SIG-M5 (cell line): ENCODE measurements at places on chromosomes 16 and 17.

DNA sequence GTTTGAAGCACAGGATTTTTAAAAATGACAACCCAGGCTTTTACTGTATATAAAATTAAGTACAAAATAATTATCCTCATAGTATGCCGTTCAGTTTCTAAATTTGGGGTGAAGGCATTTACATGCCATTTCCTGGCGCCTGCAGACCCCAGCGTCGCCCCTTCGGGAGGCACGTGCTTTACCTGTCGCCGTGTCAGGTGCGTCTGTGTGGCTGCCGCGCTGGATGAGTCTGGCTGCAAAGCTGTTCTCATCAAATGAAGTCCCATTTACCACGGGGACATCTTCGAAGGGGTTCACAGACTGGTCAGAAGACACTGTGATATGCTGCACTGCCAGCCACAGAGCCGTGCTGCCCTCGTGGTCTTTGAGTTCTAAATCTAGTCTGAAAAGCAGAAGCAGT lies 51.8 kb downstream of the CYB5D2 start:
- no peak for DNase-seq

- DNase-seq = no peak
Observed at GRCh38 chr17:49516180-49516579, 21.1 kb downstream of the NGFR start.

- no peak for DNase-seq
Observed at GRCh38 chr17:77211681-77212080, 70.9 kb downstream of the SEC14L1 start.

GRCh38 chr17:41547378-41547841 lies 19.3 kb upstream of the KRT19 start:
- DNase-seq = no peak

DNA sequence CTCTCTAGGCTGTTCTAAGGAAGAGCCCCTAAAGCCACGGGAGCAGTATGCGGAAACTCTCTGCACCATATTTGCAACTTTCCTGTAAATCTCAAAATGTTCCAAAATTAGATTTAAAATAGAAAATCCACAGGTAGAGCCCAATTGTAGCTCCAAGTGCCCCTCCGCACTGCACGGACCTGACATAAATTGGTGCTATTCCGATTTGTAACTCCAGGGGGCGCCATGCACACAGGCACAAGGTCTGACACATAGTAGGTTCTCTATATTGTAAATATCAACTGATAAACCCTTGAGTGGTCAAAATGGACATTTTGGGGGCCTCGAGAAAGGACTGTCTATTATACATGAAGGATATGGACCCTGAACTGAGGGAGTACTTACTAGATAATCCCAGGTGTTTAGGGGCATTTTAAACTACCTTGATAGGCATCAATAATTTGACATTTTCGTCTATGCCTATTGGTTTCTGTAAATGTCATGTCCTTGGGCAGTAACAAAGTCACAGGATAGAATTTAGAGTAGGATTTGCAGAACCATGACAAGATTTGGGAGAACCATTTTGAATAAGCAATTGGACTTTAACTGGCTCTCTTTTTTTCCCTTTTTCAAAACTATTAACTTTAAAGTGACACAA lies 36.6 kb upstream of the TMEM132E start:
- no peak for DNase-seq

DNA sequence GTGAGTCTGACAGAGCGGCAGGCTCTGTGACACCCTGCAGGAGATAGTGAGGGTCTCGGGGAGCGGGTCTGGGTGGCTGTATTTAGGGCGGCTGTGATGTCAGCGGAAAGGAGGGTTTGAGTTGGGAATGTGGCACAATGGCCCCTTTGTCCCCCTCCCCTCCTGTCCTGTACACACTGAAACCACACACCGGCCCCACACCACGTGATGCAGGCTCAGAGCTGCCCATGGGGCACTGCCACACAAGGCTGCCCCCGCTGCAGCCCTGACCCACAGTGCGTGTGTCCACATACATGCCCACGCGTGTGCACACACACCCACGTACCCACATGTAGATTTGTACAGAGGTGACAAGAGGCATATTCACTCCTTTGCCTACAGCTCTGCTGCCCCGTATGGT lies 15.3 kb downstream of the SGCA start:
- DNase-seq = no peak

DNA sequence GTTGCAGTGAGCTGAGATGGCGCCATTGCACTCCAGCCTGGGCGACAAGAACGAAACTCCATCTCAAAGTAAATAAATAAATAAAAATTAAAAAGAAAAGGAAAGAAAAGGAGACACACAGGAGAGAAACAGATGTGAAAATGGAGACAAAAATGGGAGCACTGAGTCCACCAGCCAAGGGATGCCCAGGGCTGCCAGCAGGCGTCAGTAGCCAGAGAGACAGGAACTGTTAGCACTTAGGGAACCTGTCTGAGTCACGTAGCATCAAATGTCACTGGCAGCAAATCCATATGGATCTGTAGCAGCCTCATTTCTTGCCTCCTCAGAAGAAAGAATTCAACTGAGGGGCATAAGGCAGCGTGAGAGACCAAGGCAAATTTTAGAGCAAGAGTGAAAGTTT lies 79.7 kb downstream of the CYLD start:
- DNase-seq = no peak

GRCh38 chr17:55735731-55736405 lies 13.2 kb upstream of the TMEM100 start:
- no peak for DNase-seq

DNA sequence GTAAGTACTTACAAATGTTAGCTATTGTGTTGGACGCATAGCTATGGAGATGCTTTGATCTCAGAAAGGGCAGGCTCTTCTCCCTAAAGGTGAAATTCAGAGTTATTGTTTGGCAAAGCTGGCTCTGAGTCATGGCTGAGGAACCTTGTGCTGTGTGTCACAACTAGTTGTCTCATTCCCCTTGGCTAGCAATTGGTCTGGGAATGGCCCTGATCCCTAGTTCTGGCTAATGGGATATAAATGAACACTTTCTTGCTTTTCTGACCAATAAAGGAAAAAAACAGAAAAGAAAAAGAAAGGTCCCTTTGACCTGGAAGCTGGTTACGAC lies 210.6 kb downstream of the MAP2K4 start:
- no peak for DNase-seq

GRCh38 chr17:9456330-9456729 lies 119.3 kb downstream of the STX8 start:
- DNase-seq = no peak

DNA sequence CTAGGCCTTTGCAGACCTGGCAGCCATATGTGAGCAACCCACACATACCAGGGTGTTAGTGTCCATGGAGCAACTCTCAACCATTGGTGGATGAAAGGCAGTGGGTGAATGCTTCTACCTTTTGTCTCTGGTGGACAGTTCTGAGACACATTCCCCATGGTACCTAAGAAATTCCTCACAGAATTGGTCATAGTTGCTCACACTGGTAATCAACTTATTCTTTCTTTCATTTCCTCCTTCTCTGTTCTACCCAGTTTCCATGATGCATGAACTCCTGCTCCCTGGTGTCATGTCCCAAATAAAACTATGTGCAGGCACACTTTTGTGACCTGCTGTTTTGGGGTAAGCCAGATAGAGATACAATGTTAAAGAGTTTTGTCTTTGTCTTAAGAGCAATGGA lies 33.2 kb upstream of the MPHOSPH6 start:
- DNase-seq = no peak

GRCh38 chr17:77594416-77595209 lies 363.9 kb upstream of the TNRC6C start:
- no peak for DNase-seq

DNA sequence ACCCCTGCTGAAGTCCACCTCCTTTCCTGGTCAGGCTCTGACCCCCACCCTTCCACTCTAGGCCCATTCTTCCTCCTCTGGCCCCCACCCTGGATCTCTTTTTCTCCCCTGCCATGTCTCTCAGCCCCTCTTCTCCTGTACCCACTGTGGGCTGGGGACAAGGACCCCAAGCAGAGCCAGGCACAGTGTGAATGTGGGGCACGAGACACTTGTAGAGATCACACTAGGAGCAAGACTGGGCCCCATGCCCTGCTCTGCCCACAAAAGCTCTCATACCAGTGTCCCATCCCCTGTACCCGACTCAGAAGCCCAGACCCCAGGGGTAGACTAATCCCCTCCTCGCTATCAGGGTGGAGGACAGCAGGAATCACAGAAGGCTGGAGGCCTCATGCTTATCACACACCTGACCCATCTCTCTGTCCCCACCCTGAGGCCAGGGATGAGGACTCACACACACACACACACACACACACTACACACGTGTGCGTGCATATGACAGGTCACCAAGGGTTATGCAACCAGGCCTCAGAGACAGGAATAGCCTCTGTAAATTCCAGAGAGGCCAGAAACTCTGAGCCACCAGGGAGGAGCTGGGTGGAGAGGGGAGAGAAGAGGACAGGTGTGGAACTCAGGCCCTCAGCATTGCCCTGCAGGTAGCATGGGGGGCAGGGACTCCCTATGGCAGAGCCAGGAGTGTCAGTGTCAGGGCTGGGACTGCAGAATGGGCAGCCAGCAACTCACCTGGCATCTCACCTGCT lies 21.1 kb downstream of the ARHGAP27 start:
- no peak for DNase-seq

DNA sequence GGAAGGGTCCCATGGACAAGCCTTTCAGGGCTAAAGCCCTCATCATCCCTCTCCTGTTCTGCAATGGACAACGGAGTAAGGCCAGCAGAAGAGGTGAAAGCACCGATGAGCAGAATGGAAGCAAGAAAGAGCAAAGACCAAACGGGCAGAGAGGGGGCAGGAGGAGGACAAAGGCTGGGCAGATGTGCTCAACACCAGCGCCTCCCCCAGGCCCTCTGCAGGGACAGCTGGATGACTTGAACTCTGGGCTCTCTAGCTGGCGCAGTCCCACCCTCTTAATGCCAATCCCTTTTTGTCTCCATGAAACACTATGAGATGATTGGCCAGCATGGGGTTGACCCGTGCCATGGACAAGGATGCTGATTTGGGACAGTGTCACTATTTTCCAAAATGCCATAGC lies 22.0 kb downstream of the ACLY start:
- no peak for DNase-seq
